ENCODE measurements at places on chromosomes 4 and X. TPM values are rescaled to one million over a fixed set of nuclear protein-coding genes. Genes with fewer than 3 reads are reported as not detected.

The IL2 gene
- total RNA-seq, result 4.2 TPM

The ARHGAP4 gene
- total RNA-seq, result 139 TPM

The GPRIN3 gene
- total RNA-seq, result 3.4 TPM

The FRYL gene
- total RNA-seq, result 44.2 TPM

- DNase-seq, result no peak
Measured at GRCh38 chr4:91758487-91758886, 545.3 kb upstream of the GRID2 start.

DNA sequence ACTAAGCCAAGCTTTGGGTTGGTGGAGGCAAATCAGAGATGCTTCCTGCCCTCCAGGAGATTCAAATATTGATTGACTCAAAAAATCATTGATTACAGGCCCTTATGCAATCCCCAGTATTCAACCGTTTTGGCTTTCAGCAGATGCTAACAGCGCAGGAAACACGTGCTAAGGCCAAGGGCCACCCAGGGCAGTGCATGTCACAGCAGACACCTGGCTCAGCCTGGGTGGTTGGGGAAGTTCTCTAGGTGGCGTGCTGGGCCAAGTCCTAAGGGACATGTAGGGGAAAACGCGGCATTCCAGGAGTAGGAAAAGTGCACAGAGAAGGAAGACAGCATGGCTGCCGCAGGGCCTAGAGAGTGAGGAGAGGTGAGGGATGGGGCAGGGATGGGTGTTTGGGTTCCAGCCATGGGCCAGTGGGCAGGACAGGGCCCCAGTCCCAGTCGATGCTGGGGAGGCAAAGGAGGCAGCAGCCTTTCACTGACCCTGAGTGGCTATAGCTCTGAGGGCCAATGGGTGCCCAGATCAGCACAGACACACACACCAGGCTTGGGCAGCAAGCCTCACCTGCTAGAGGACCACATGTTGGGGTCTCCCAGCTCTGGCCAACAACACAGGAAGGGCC lies 239.1 kb downstream of the EVC2 start:
- no peak for DNase-seq

DNA sequence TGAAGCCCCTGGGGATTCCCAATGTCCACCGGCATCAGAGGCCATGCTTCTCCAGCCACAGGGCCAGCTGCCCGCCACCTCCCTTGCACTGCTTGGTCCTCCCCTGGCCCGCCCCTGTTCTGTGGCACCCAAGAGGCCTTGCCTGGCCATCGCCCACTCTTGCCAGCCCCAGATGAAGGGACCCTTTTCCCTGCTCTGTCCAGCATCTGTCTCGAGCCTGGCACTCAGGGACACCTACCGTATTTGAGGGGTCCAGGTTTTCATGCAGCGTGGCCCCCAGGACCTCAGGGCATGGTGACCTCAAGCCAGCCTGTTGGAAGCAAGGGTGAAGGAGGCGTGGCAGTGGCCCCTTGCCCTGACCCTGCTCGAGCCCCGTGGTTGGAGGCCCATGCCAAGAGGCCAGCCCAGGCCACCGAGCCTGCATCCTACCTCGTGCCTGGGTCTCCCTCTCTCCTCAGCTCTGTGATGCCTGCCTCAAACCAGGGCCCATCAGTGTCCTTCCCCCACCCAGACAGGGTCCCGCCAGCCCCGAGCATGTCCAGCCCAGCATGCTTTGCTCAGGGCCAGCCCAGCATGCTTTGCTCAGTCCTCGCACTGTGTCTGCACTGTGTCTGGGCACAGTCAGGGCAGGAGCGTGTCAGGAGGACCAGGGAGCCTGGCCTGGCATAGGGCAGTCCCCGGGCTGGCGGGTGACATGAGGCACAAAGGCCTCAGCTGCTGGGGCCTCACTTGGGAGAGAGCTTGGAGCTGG lies 14.3 kb upstream of the FGFR3 start:
- DNase-seq, result no peak

GRCh38 chrX:107818900-107819521 lies 6.7 kb upstream of the MID2 start:
- DNase-seq, result no peak

DNA sequence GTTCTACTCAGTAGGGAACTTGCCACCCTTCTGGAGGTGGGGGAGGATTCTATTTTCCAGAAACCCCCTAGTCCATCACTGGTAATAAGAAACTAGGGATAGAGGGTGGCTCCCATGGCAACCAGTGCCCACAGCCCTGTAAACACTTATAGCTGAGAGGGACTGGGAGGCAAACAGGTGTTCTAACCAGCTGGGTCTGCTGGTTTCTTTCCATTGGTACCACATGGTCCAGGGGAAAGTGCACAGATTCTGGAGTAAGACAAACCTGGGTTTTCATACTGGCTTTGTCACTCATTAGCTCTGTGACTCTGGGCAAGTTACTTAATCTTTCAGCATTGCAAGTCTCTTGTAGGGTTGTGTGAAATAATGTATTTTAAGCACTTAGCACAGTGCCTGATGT lies 26.9 kb downstream of the IGSF1 start:
- DNase-seq, result no peak

GRCh38 chrX:110046001-110046400 lies 43.1 kb downstream of the TMEM164 start:
- DNase-seq, result no peak

DNA sequence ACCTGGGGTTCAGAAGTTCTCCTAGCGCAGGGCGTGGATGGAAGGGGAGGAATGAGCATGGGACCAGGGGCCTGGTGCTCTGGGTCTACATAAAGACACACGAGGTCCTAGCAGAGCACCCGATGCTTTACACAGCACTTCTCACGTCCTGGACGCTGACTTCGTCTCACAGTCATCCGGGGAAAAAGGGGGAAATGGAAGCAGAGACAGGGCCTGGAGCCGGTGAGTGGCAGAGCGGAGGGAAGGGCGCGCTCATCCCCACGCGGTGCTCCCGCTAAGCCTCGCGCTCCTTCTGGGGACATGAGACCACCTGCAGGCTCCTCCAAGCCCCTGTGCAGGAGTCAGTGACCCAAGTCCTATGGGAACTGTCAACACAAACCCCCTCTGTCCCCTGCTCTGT lies 157.7 kb downstream of the AFAP1 start:
- DNase-seq, result no peak

DNA sequence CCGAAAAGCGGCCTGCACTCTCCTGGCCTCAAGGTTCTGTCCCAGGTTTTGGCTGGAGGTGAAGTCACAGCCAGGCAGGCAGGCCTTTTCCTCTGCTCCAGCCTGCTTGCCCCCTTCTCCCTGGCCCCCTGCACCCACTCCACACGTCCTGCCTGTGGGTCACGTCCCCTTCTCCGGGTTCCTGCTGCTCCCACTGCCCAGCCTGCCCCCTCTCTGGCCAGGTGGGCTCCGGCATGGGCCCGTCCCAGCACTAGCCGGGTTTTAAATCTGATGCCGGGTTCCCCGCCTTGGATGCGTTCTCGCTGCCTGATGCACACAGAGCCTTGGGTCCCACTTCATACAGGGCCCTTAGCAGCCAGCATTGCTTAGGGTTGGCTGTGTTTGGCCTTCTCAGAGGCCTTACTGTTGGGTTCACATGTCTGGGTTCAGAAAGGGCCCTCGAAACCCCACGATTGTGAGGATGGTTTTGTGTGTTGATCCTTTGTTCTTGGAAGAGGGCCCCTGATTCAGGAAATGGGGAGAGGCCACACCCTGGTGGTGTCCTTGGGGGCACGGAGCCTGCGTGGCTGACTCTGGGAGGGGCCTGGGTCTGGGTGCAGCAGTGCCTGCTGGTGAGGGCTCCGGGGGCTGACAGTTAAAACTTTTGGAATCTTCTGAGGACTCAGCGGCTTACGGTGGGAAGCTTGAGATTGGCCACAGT lies 6.0 kb downstream of the CPZ start:
- no peak for DNase-seq

DNA sequence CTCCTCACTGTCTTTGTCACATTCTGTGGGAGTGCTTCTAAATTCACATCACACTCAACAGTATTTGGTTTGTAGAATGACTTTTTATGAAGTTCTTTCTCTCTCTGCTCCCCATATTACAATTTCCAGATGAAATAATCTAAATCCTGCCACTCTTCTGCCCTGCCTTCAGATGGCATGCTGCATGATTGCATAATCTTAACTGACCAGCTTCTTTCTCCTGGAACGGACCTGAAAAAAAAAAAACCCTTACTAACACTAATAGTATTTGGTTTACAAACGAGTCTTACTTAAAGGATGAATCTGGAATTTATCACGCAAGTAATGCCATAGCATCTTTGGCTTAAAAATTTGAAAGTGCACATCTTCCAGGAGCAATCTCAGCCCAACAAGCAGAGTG lies 272.3 kb downstream of the NAF1 start:
- no peak for DNase-seq

- DNase-seq, result no peak
Measured at GRCh38 chrX:16853537-16853936, 16.6 kb downstream of the RBBP7 start.
